ENCODE measurements at places on chromosomes 5 and 9. TPM values are rescaled to one million over a fixed set of nuclear protein-coding genes. Genes with fewer than 3 reads are reported as not detected.

ARSB gene
- 20.0 TPM for polyA plus RNA-seq

MYMK gene
- polyA plus RNA-seq: not detected

PCDHGA6 gene
- polyA plus RNA-seq: 7.4 TPM

CERCAM gene
- 43.8 TPM for polyA plus RNA-seq

DNA sequence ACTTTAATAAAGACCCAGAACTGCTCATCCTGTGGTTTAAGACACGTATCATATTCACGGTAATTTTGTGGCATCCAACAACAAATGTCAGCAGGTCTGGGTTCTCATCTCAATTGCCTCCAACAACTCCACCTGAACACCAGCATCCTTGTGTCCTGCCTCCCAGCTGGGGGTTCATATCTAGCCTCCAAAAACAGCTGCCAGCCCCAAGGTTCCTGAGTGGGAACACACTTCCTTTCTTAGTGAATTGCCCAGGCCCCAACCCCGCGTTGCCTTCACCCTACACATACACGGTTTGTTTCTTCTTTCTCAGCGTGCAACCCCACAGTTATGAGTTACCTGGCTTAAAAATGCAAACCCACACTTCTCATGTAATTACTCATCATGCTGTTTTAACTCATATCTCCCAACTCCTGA, 77.9 kb downstream of the SEMA4D start:
- no peak for DNase-seq

GRCh38 chr9:136441681-136442245, 2.1 kb upstream of the INPP5E start:
- DNase-seq: no peak

DNA sequence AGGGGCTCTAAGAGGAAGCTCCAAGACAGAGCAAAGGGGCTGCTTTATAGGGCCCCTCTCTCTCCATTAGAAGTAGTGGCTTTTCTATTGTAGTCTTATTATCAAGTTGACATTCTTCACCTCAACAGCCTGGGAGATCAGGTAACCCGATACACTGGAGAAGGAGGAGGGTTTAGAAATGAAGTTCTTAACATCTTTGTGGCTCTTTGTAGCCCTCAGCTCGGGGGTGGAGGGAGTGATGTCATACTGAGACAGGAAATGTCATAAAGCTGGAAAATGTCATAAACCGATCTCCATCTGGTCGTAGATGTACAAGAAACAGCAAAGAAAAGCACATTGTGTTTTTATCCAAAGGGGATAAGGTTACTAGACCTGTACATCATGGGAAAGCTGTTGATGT, 17.9 kb downstream of the PDZD2 start:
- DNase-seq: no peak

- no peak for DNase-seq
Observed at GRCh38 chr5:181204826-181205760, at the start of gene TRIM7. TSS of gene TRIM7 (minus strand) at chr5:181205196. CDS start at chr5:181205110, 86 bp downstream.

DNA sequence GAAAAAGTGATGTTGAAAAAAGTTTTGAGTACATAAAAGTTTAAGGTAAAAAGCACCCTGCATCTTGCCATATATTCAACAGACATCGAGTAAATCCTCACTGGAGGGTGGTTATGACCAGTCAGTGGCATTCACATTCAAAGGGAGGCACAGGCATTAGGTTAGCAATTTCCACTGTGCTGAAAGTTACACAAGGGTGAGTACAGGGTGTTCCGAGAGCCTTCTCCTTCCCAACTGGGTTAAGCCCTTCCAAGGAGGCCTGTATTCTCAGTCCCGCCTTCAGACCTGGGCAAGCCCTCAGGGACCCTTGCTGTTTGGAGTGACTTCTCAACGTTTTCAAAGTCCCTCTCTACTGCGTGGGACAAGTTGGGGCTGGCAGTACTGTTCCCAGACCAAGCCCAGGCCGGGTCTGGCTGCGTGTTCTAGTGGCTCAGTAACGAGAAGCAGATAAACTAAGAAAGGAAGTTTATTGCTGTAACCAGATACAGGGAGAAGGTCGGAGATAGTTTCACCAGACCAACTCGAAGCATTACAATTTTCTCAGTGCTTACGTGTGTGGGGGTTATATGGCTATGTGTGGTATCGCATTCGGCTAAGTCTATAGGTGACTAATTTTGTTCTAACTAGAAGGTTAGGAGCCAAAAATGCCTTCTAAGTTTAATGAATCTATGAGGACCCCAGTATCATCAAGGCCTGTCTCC, 13.0 kb upstream of the SETX start:
- DNase-seq: no peak

DNA sequence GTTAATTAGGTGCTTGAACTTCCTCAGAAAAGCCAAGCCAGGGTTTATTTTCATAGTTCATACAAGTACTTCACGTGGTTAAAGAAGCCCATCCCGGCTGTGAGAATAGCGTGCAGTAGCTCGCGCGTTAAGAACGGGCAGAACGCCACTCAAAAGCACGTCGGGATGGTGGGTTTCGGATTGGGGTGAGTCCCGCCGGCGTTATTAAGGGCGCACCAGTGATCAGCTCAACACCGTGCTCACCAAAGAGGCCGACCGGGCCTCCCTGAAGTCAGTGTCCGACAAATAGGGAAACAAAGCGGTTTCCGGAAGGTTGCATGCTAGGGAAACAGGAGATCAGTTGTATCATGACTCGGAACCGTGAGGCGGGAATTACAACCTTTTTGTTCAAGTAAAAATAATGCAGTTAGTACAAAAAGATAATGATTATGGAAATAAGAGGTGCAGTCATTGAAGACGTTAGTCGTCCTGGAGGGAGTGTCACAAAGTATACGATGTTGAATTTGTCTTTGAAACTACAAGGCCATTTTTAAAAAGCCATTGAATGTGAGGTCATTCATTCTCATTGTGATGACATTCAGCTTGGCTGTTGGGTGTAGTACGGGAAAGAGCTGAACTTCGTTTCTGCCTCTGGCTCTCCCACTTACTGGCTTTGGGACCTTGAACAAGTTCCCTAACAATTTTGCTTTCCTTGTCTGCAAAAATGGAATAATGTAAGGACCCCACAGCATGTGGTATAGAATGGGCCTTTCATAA, 992 bp downstream of the SETD9 start:
- DNase-seq: peak; percentile 89

- peak; percentile 84 for DNase-seq
Observed at GRCh38 chr5:157743163-157744050, at the start of gene LSM11. TSS of gene LSM11 (plus strand) at chr5:157743712. CDS start at chr5:157743751, 39 bp downstream.

- DNase-seq: no peak
Observed at GRCh38 chr5:150780187-150780692, 1.7 kb downstream of the SMIM3 start.

DNA sequence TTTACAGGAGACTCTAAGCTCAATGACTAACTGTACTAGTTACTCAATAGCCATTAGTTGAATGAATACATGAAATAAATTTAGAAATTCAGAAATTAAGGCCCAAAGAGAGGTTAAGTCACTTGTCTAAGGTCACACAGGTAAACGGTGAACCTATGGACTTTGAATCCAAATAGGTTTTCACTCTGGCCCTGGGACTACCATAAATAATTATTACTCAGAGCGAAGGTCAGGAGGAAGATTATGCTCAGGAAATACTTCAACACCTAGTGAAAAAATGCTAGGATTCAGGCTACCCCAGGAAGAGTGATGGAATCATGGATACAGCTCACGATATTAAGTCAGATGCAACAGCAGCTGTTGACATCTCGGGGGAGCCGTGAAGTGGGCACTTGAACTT, 417.4 kb downstream of the GABRG2 start:
- no peak for DNase-seq

DNA sequence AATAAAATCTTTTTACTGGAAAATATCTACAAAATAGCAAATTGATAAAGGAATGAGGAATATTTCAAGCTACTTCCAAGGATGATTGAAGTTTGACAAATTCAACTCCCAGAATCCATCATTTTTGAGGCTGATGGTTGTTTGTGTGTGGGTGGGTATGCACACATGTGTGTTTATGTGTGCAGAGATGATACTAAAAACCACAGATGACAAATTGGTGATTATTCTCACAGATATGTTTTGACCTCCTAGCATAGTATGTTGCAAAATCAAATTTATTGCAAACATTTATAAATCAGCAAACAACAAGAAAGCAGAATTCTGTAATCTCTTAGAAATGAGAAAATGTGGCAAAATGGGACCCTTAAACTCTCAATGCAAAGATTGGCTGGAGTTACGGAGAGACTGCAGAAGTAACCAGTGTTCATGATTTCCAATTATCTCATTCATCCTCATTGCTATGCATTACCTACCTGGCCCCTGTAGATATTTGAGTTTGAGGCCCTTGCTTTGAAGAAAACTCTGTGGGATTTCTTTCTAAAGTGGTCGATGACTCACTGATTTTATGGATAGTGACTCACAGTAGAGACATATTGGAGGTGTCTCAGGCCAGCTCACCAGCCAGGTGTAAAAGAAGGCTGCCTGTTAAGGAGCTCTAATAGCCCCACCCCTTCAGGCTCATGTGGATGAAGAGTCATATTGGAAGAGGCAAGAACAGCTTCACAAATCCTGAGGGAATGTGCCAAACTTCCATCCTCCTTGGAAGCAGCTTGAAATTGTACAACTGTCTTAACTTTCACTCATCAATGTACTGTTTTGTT, 44.6 kb upstream of the TMC1 start:
- DNase-seq: no peak

DNA sequence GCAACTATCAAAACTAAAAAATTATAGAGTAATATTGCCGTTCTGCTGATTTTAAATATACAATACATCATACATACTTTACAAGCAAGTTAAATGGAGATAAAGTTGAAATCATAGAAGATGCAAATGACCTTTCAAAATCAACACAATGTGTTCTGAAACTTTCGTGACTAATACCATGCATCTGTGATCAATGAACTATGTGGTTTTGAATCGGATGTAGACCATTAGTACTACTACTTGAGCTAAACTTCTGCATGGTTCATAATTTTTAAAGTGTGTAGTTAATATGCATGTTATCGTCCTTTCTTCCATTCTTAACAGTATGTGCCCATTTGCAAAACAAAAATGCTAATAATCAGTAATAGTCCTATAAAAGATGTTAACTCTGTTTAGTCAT, 11.3 kb upstream of the PHF2 start:
- no peak for DNase-seq

DNA sequence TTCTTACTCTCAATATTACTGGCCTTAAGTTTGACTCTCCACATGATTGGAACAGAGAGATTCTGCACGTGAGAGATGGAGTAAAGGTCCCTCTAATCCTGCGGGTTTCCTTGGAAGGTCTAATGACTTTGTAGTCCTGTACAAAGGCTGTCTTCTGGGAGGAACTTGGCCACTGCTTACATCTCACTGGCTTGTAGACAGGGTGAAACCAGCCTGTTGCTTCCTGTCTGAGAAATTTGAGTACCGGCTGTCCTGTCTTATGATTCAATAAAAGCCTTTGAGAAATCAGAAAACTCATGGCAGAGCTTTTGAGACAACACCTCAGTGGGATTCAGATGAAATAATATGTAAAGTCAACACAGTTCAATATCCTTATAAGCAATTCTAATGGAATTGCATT, 43.0 kb downstream of the IL31RA start:
- no peak for DNase-seq
